Natural killer cell (primary cell): ENCODE measurements at places on chromosomes 1 and 21. TPM values are rescaled to one million over a fixed set of nuclear protein-coding genes. Genes with fewer than 3 reads are reported as not detected.

The PRAMEF20 gene
- total RNA-seq: not detected

The TMPRSS15 gene
- total RNA-seq: not detected

The DISP3 gene
- 0.68 TPM for total RNA-seq

The S100B gene
- total RNA-seq: 58.9 TPM

The SLC25A34 gene
- 1.8 TPM for total RNA-seq

The TMCO2 gene
- total RNA-seq: not detected

GRCh38 chr1:209229494-209230061 lies 353.9 kb upstream of the CAMK1G start:
- H3K27ac ChIP-seq: no peak overlapping the region
- no peak for DNase-seq
- no peak overlapping the region for H3K4me3 ChIP-seq
- no peaks in the 10 kb centered on the region for H3K4me1 ChIP-seq
- H3K36me3 ChIP-seq: no peaks in the 10 kb centered on the region
- no peaks in the 10 kb centered on the region for H3K27me3 ChIP-seq

DNA sequence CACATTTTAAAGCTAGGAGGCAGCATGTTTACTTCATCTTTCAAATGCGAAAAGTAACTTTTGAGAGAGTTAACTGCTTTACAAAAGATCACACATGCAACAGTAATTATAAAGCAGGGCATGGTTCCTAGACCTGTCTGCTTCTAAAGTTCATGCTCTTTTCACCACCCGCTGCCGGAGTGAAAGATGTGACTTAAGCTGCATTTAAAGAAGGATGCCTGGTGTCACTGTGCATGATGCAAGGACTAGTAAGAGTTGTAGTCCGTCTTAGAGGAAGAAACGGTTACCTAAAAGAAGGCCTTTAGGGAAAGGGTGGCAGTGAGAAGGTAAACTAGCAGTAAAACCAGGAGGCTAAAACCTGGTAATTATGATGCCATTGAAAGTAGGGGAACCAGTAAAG lies 1689.1 kb downstream of the KCNT2 start:
- no peaks in the 10 kb centered on the region for H3K4me1 ChIP-seq
- no peak overlapping the region for H3K27ac ChIP-seq
- no peak for DNase-seq
- H3K4me3 ChIP-seq: no peak overlapping the region

DNA sequence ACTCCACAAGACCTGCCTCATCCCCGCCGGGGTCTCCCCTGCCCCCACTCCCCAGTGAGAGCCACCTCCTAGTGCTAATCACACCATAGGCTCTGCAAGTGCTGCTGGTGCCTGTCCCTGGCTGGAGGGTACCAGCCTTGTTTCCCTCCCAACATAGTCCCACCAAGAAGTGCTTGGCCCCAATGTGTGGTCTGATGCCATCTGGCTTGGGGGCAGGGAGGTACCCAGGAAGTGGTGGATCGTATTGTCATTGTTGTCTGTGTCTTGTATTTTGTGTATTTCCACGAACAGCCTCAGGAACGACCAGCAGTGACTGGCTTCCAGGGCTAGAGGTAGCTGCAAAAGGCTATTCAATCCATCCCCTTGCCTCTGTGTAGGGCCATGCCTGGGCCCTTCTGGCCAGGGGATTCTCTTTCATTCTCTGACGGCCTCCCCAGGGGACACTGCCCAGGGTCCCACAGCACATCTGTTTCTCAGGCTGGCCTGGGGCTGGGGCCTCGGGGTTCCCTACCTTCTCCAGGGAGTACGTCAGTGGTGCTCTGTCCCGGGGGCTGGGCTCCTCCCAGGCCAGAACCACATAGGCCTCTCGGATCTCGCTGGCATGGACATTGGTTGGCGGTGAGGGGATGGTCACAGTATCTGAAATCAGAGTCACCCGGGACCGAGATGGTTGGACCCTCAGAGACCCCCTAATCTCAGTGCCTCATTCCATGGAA lies 22.8 kb downstream of the MYOM3 start:
- no peak overlapping the region for H3K27ac ChIP-seq
- H3K36me3 ChIP-seq: no peaks in the 10 kb centered on the region
- H3K27me3 ChIP-seq: no peaks in the 10 kb centered on the region
- no peak for DNase-seq

DNA sequence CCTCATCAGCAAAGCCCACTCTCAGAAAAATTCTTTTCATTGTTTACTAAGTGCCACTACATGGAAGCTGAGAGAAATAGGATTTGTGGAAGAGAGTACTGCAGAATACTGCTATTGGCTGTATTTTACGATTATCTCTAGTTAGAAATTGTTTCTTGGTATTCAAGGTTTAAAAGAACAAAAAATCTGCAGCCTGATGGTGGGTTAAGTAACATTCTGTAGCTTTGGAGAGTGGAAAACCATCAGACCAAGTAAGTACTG lies 27.3 kb downstream of the PTTG1IP start:
- H3K27me3 ChIP-seq: no peaks in the 10 kb centered on the region
- no peak overlapping the region for H3K27ac ChIP-seq
- DNase-seq: no peak
- H3K4me3 ChIP-seq: no peak overlapping the region
- H3K36me3 ChIP-seq: peaks cover 25% of the 10 kb centered on the region

DNA sequence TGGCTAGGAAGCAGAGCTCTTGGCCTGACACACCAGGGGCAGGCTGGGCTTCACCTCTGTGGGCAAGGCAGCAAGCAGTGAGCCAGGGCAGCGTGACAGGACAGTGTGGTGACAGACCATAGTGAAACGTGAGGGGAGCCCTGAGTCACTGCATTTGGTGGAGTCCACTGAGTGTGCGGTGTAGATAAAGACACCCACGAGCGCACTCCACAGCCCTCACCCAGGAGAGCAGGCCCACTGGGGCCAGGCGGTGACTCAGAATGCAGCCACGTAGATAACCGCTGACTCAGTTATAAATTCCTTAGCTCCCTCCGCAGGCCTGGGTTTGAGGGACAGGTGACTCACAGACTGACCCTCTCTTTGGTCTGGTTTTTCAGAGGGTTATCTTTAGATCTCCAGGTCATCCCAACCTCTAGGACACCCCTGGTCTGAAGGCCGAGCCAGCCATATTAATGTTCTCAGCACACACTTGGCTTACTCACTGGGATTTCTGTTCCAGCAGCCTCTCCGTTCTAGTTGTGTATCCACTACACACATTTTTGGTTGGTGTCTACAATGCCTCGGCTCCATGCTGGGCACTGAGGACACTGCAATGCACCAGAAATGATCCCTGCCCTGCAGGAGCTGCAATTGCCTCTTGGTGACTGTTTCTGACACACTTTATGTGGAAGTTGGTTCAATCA lies 90.2 kb upstream of the TSPAN2 start:
- DNase-seq: no peak
- no peaks in the 10 kb centered on the region for H3K4me1 ChIP-seq
- H3K27ac ChIP-seq: no peak overlapping the region
- H3K4me3 ChIP-seq: no peak overlapping the region
- H3K36me3 ChIP-seq: no peaks in the 10 kb centered on the region

GRCh38 chr1:202213361-202214088 lies 19.9 kb downstream of the LGR6 start:
- no peak overlapping the region for H3K27ac ChIP-seq
- no peak for DNase-seq
- no peaks in the 10 kb centered on the region for H3K36me3 ChIP-seq
- H3K27me3 ChIP-seq: peaks cover 7% of the 10 kb centered on the region
- H3K4me3 ChIP-seq: peak overlapping the region; percentile 14
- H3K4me1 ChIP-seq: peaks cover 12% of the 10 kb centered on the region

GRCh38 chr1:21779613-21780521 lies 3.1 kb downstream of the USP48 start:
- DNase-seq: peak; percentile 35
- H3K36me3 ChIP-seq: no peaks in the 10 kb centered on the region
- no peak overlapping the region for H3K27ac ChIP-seq
- no peak overlapping the region for H3K4me3 ChIP-seq
- H3K4me1 ChIP-seq: peaks cover 20% of the 10 kb centered on the region

- no peak overlapping the region for H3K27ac ChIP-seq
- H3K27me3 ChIP-seq: no peaks in the 10 kb centered on the region
- DNase-seq: no peak
- H3K36me3 ChIP-seq: peaks cover 5% of the 10 kb centered on the region
- peaks cover 11% of the 10 kb centered on the region for H3K4me1 ChIP-seq
- H3K4me3 ChIP-seq: no peak overlapping the region
These were observed 24.0 kb downstream of the TENT5C start for GRCh38 chr1:117629625-117630422.

GRCh38 chr1:83097715-83098114 lies 901.2 kb downstream of the TTLL7 start:
- no peaks in the 10 kb centered on the region for H3K4me1 ChIP-seq
- H3K27ac ChIP-seq: no peak overlapping the region
- H3K27me3 ChIP-seq: no peaks in the 10 kb centered on the region
- H3K36me3 ChIP-seq: no peaks in the 10 kb centered on the region

DNA sequence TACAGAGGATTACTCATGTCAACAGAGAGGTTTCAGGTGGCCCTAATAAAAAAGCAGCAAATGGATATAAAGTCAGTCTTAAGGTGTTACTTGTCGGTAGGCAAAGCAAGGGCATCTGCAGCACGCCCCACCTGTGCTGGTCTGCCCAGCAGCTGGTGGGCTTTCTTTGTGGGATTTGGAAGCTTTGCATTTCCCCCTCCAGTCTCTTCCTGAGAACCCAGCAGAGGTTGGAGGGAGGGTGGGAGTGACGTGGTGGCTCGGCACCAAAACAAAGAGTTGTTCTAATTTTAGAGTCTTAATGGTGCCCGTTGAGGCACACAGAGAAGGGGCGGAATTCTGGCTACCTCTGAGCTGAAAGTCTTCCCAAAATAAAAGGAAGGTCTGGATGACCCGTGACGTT lies 4.8 kb upstream of the PCBP3 start:
- H3K27me3 ChIP-seq: no peaks in the 10 kb centered on the region
- DNase-seq: no peak
- H3K27ac ChIP-seq: no peak overlapping the region
- H3K36me3 ChIP-seq: no peaks in the 10 kb centered on the region
- H3K4me1 ChIP-seq: peaks cover 8% of the 10 kb centered on the region
- no peak overlapping the region for H3K4me3 ChIP-seq

DNA sequence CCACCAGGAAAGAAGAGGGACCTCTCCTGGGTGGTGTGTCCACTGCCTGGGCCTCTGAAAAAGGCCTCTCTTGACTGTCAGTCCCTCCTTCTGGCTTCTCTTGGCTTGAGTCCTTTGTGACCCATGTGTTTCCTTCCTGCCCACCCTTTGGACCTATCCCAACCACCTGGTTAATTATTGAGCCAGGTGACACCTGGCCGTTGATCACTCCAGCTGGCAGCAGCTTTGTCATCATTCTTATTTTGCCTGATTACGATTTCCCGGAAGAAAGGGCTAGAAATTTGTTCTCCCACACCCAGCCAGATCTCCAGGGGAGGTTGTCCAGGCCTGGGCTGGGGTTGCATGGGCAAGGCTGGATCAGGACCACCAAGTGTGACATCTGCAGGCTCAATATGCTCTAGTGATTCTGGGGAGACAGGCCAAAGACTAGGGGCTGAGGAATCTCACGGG lies 24.8 kb downstream of the CSF1 start:
- H3K36me3 ChIP-seq: no peaks in the 10 kb centered on the region
- H3K4me1 ChIP-seq: peaks cover 12% of the 10 kb centered on the region
- no peak for DNase-seq
- H3K27me3 ChIP-seq: no peaks in the 10 kb centered on the region

- H3K4me3 ChIP-seq: no peak overlapping the region
- H3K27ac ChIP-seq: no peak overlapping the region
- DNase-seq: peak; percentile 86
- H3K4me1 ChIP-seq: peaks cover 45% of the 10 kb centered on the region
- no peaks in the 10 kb centered on the region for H3K27me3 ChIP-seq
- H3K36me3 ChIP-seq: no peaks in the 10 kb centered on the region
These were observed 22.4 kb upstream of the LRRC8C start for GRCh38 chr1:89610457-89611011.

DNA sequence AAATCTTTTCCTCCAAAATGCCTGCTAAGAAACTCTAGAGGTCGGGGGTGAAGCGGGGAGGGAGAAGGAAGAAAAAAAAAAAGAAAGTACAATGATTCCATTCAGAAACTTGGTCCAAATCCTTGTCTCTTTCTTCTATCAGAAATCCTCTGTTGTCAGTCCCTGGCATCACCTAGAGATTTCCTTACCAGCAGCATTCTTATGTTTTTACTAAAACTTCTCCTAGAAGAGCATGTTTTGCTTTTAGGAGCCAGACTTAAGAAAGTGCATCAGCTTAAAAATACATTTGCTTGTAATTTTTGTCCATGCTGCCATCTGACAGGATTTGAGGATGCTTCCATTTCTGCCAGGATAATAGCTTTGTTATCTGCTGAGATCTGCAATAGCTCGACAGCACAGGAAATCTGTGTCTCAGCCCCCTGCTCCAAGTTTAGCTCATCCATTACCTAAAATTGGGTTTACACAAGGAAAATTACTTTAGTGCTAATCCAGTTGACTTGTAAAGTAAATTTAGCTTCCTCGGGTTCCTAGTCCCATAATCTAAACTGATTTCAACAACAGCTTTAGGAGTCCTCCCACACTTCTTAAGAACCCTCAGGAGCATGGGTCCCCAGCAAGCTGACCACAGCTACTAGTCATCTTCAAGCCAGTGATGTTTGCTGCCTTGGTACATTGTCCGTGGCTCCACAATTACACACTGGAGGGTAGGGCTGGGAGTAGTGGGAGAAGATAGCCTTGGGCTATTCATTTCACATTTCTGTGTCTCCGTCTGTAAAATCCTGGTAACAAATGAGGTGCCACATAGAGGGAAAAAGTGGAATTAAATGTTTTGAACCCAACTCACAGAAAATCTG lies 92.3 kb upstream of the UBE2U start:
- no peak overlapping the region for H3K27ac ChIP-seq
- no peaks in the 10 kb centered on the region for H3K27me3 ChIP-seq
- H3K36me3 ChIP-seq: no peaks in the 10 kb centered on the region

- no peak overlapping the region for H3K27ac ChIP-seq
- H3K27me3 ChIP-seq: no peaks in the 10 kb centered on the region
- H3K36me3 ChIP-seq: peaks cover 16% of the 10 kb centered on the region
- H3K4me1 ChIP-seq: peaks cover 32% of the 10 kb centered on the region
- no peak overlapping the region for H3K4me3 ChIP-seq
These were observed 2.7 kb downstream of the CDC14A start for GRCh38 chr1:100354971-100355394.

- H3K36me3 ChIP-seq: peaks cover 93% of the 10 kb centered on the region
- no peaks in the 10 kb centered on the region for H3K4me1 ChIP-seq
- H3K27me3 ChIP-seq: no peaks in the 10 kb centered on the region
- no peak overlapping the region for H3K4me3 ChIP-seq
- no peak for DNase-seq
These were observed 30.5 kb downstream of the TMEM53 start for GRCh38 chr1:44643721-44644334.
